ENCODE measurements at places on chromosomes 3 and 15.

DNA sequence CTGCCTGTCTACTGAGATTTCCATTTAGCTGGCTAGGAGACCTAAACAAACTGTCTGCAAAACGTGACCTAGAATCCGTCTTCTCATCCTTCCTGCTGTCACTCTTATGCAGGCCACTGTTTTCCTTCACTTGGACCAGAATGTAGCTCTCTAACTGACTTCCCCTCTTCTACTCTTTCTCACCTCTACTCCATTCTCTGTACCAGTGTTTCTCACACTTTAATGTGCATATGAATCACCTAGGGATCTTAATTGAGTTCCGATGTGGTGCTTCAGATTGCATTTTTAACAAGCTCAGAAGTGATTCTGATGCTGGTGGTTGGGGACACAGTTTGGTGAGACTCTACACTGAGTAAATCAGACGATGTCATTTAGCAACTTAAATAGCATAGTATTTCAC is 1.6 kb upstream of the GBE1 start:
- peak; percentile 13 for DNase-seq

DNA sequence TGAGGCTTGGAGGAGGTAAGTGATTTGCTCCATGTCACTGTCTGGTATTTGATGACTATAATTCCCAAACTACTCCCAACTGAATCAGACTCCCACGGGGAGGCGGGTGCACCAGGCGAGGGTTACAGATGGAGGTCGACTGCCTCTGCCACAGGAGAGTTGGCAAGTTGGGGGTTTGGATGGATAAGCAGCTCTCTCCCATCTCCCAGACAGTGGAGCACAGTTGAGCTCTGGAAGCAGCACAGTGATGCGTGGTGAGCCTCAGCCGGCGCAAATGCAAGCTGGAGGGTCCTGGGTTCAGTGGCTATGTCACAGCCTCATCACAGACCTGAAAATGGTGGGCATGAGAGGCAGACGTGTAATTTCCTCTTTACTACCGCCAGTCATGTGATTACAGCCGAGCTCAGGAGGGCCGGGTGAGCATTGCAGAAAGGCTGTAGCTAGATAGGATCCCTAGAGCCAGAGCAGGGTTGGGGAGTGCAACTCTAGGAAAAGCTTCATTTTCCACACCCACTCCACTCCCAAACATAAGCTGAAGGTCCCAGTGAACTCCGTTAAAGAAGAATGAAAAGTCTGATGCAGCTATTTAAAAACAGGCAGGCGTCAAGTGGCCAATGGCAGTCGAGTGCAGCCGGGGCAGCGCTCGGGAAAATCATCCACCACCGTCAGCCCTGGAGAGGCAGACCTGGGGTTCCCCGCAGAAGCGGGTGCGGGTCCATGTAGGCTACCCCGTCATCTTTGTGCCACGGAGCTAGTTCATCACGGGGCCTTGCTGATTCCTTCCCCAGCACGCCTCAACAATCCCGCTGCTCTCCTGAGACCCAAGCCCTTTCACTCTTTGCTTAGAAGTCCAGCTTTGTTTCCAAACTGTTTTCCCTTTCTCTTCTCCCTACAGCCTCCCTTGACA is 33.3 kb upstream of the VPS8 start:
- DNase-seq = no peak

GRCh38 chr15:49435174-49435573 is 12.1 kb downstream of the FGF7 start:
- DNase-seq = no peak

DNA sequence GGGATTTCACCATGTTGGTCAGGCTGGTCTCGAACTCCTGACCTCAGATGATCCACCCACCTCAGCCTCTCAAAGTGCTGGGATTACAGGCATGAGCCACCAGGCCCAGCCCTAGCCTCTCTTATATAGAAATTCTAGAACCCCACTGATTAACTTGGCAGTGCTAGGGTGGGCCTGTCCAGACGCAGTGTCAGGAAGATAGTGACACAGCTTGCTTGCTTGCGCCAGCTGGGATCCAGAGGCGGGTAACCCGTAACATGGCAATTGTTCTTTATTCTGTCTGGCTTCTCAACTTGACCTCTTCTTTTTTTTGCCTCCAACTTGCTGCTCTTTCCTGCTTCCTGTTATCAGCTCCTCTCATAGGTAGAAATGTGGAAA is 16.2 kb downstream of the CEP19 start:
- peak; percentile 7 for DNase-seq

GRCh38 chr3:82294609-82295008 is 533.2 kb upstream of the GBE1 start:
- DNase-seq = no peak

- DNase-seq = no peak
Measured at GRCh38 chr3:161489395-161489794, 7.2 kb upstream of the OTOL1 start.

- no peak for DNase-seq
Measured at GRCh38 chr3:135103917-135104316, 308.9 kb downstream of the EPHB1 start.

- DNase-seq = no peak
Measured at GRCh38 chr3:32508711-32509110, 6.1 kb upstream of the CMTM6 start.

Measured in erythroblast (primary cell).